ENCODE measurements at places on chromosomes 12 and 14.

GRCh38 chr14:59895721-59896120 is 24.2 kb upstream of the LRRC9 start:
- no peak for DNase-seq

DNA sequence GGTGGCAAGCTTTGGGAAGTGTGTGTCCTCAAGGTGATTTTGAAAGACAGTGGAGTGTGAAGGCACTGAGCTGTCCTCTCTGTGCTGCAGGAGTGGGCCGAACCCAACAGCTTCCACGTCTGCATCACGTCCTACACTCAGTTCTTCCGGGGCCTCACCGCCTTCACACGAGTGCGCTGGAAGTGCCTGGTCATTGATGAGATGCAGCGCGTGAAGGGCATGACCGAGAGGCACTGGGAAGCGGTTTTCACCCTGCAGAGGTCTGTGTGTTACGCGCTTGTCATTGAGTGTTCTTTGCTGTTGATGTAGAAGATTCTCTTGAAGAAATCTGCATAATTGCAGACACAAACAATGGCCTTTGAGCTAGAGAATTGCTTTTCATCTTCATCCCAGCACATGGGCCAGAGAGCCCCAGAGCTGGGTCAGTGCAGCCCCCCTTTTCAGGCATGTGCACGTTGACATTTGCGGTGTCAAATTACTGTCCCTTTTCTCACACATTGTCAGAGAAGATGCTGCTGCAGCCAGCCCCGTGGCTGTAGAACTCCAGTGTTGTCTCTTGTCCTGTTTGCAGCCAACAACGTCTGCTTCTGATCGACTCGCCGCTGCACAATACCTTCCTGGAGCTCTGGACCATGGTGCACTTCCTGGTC is 63.3 kb downstream of the EP400 start:
- no peak for DNase-seq

DNA sequence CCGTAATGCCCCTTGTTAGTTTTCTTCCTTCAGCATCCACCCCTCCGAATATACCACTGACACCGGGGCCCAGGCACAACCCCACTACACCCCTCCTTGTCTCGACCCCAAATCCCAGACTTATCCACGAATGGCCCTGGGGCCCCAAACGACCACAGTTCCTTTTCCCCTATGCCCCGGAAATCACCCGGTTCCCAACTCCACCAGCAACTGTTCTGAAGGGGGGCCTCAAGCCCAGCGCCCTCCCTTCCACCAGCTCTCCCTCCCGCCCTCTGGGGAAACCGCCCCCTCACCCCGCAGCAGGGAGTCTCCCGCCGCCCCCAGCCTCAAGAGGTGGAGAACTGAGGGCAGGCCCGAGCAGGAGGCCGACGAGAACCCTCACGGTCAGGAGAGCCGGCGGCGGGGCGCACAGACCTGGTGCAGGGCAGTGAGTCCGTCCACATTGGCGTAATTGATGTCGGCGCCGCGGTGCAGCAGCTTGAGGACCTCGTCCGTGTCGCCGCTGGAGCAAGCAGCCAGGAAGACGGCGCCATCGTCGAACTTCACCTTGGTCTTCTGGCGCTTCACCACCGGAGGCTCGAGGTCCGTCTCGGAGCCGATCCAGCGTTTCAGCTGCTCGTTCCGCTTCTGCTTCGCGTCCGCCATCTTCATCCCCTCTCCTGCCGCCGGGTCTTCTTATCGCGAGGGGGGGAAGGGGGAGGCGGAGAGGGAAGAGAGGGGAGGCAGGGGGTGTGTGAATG is 446 bp downstream of the PPP1R12A start:
- no peak for DNase-seq

DNA sequence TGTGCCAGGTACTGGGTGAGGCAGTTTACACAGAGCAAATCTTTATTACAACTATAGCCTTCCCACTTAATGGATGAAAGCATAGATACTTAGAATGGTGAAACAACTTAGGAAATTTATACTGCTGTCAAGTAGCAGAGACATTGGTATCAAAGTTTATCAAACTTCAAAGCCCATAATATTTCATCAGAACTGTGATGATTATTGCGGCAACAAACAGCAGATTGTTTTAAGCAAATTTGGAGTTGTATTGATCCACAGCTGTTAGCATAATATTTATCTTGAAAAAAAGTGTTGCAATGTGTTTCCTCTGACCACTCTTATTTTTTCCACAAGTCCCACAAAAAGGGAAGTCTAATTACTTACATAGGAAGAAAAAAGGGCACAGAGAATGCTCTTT is 2.0 kb upstream of the SLCO1B3 start:
- no peak for DNase-seq

DNA sequence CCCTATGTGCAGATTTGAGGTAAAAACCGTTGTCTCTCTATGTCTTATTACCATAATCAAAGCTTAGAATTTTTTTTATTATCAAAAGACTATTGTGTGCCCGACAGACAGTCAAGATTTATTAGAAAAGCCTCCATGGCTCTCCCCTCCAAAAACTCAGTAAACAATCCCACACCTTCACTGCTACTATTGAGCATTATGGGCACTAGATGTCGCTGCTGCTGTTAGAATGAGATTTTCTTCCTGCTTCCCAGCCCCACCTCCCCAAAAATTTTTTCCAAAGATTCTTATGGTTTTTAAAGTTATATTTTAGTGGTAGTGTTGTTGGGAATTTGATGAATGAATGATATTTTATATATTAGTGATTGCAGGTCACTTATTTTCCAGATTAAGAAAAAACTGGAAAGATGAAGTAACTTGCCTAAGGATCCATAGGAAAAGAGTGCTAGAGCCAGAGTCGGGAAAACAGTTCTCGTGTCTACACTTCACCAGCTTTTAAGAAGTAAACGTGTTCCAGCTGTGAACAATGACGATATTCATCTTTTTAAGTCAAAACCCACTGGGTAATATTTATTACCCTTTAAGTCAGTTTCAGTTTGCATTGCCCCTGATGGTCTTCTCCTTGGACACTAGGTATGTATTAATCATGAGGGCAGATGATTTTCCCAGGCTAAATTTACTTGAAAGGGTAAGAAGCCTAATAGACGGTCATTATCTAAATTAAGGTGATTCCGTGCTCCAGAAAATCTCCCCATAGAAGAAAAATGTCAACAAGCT is 12.2 kb upstream of the FOXG1 start:
- DNase-seq: no peak

DNA sequence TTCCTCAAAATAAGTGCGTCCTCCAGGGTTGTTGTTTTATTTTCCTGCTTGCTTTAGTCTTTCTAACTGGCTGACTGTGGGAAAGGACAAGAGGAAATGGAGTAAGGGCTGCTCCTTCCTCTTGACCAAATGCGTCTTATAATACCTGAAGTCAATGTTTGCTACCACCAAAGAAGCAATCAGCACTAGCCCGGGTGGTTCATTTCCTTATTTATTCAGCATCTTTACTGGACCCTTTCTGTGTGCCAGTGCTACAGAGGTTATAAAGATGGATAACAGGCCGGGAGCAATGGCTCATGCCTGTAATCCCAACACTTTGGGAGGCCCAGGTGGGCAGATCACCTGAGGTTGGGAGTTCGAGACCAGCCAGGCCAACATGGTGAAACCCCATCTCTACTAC is 15.1 kb upstream of the RPS6KA5 start:
- DNase-seq: no peak

DNA sequence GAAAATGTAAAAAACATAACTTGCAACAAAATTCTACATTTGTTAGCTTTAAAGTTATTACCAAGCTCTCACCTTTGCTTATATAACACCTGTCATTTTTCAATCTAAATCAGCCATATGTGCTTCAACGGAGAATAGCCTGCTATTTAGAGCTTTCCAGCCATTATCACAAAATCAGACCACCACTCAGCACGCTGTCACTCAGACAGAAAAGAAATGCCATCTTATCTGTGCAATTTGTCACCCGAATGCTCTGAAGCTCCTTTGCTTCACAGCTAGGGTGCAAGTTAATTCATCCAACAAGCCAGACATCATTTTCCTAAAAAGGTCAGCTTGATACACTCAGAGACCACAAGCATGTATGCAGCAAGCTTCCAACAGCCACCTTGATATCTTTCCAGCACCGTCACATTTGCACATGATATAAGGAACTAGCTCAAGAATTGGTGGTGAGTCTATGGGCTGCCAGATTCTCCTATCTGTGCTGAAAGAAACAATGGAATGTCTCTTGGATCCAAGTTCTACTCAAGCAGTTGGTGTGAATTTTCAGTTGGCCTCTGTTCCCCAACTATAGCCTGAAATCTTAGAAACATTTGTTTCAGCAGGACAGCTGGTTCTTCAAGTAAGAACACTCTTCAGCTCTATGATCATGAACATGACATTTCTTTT is 20.0 kb upstream of the IFNG-AS1 start:
- DNase-seq: no peak

GRCh38 chr12:104454997-104455396 is 1.8 kb upstream of the CHST11 start:
- DNase-seq: no peak

GRCh38 chr14:53875324-53875897 is 81.2 kb downstream of the BMP4 start:
- DNase-seq: no peak

- DNase-seq: no peak
Observed at GRCh38 chr12:79644274-79645234, 46.2 kb downstream of the PAWR start.

GRCh38 chr12:16515666-16516065 is 90.3 kb downstream of the LMO3 start:
- no peak for DNase-seq

- no peak for DNase-seq
Observed at GRCh38 chr12:2314492-2314891, 261.7 kb downstream of the CACNA1C start.

- no peak for DNase-seq
Observed at GRCh38 chr14:72891666-72892102, 2.2 kb downstream of the DPF3 start.

DNA sequence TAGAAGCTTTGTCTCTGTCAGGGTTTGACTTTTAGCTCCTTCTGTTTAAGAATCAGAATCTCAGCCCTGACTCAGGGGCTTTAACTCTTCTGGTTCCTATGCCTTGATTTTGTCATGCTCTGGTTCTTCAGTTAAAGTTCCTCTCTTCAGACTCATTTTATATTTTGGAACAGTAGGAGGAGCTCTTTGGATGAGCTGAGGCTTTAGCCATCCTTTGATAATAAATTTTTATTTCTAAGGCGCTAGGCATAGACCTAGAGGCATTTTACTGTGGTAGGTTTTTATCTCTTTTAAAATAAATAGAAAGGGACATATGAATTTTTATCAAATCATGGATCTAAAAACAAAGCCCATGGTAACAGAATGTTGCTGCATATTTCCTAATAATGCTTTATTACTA is 51.7 kb downstream of the ATP23 start:
- DNase-seq: no peak

DNA sequence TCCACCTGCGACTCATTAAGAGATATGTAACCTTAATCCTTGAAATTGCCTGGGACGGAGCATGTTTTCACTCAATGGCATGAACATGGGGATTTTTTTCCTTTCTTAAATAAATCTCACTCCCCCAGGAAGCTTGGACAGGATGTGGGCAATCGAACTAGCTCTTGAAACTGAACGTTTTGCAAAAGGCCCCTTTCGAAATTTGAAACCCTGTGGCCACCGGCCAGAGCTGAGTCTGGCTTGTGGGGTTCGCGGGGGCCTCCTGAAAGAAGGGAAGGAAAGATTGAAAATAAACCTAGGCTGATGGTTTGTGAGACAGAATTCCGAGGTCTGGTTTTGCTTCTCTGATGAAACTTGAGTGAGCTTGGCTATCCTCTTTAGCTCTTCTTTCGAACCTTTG is 101.4 kb upstream of the RTL1 start:
- no peak for DNase-seq

- no peak for DNase-seq
Observed at GRCh38 chr12:26121323-26122060, 3.3 kb downstream of the BHLHE41 start.

DNA sequence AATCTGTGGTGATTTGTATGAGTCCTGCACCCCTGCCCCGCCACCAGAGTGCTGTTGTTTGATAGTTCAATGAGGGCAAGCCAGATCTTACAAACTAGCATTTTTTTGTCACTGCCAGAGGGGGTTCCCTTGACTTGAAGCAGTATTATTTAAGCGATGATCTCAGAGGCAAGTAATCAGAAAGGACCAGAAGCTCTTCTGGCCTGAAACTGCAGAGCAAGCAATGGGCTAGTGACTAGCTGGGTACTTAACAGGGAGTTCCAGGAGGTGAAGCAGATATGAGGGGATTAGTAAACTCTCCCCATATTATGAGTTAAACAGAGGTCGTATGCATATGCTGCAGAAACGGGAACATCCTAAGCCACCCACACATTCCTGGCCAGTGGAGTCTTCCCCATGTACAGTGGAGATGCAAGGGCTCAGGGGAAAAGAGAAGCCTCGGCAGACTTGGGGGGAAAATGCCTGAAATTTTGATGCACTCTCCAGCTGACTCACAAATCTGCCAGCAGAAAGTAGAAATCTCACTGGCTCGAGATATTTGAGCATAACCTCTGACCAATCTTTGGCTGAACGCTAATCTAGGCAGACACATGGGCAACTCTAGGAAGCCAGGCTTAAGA is 8.3 kb upstream of the CRACR2A start:
- no peak for DNase-seq

DNA sequence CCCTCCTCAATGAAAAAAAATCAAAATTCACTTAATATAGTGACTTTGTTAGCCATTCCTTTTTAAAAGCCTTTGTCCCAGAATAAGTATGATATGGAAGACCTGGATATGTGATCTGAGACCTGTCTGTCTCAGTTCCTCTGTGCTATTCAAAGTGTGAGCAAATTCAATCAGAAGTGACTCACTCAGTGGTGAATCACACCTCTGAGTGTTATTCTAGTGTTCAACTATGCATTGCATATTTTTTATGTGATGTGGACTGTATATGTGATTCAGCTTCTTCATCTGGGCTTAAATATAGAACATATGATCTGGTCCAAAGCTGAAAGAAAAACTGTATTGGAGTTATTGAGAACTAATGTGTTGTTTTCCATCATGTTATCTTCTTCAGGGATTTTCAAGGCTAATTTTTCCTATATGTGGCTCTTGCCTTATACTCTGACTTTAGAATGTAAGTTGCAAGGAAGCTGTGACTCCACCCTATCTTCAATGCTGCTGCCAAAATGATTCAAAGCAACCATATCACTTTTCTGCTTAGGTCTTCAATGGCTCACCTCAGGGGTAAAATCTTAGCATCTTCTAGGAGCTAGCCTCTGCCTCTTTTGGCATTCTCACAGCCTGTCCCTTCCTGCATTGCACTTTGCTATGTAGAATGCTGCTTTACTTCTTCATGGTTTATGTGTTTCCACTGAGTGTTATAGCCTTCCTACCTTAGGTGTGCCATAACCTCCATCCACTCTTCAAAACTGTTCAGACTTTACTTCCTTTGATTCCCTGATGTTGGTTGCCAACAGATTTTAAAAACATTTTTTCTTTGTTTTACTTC is 169.8 kb downstream of the OTOGL start:
- DNase-seq: no peak

- DNase-seq: no peak
Observed at GRCh38 chr14:22836301-22837113, at the start of gene MMP14. MMP14 (plus strand) TSS chr14:22836585; CDS start chr14:22836818, 233 bp downstream.

- peak; percentile 70 for DNase-seq
Observed at GRCh38 chr14:105093038-105093430, 27.8 kb upstream of the GPR132 start.

GRCh38 chr14:53213761-53214160 is 60.6 kb upstream of the DDHD1 start:
- no peak for DNase-seq

GRCh38 chr12:11859705-11860425 is 210.4 kb downstream of the ETV6 start:
- DNase-seq: no peak

- no peak for DNase-seq
Observed at GRCh38 chr12:65962921-65963861, 138.9 kb downstream of the HMGA2 start.
